ENCODE measurements at places on chromosomes 2 and 18.

DNA sequence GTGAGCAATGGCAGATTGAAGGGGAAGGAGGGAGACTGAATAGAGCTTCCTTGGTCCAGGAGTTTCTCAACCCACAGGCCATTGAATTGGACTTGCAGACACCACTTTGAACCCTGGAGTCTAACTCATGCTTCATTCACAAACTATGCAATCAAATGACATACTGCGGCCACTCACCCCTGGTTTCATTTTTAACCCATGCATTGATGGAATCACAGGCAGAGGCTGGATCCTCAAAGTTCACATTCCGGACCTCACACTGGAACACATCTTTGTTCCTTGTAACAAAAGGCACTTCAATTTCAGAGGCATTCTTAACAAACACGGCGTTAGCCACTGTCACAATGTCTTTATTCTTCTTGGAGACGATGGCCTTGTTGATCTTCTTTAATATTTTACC, 40.7 kb downstream of the MRPL44 start:
- DNase-seq, result no peak

DNA sequence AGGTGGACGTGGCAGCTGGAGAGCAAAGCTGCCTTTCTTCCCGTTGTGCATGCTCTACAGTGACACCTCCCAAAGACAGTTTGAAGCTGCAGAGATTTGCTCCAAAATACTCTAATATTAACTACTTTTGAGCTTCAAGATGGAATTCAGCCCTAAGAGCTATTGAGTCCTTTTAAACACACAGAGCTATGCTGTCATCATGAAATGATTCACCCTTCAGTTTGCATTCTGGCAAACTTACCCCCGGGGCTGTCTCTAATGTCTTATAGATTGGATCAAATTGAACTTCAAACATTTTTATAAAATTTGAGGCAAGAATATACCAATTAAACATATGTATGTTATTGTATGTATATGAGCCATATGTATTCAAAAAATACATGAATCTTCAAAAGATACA, 110.7 kb upstream of the EFEMP1 start:
- DNase-seq, result no peak

DNA sequence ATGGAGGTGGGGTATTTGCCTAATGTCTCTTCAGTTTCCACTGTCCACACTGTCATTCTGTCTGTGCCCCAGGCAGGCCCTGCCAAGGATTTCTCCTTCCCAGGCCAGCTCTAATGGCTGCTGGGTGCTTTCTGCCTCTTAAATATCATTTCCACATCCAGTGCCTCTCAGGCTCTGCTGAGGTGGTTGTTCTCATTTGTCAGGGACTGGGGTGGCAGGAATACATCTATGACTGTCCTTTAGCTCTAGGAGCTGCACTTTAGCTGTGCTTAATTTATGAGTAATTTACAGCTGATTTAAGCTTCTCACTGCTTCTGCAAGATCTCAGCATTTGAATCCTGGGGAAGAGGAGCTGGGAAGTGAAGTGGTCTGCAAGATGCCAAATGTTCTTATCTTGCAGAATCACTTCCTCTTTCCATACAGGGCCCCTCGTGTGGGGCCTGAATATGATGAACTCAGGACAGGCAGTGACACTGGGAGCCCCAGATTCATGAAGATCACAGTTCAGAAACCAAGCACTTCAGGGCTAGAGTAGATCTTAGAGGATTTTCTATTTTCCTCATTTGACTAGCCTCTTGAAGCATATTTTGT, 150.2 kb downstream of the FSHR start:
- DNase-seq, result no peak

GRCh38 chr2:231781798-231782726, 980 bp upstream of the PDE6D start:
- DNase-seq, result no peak

DNA sequence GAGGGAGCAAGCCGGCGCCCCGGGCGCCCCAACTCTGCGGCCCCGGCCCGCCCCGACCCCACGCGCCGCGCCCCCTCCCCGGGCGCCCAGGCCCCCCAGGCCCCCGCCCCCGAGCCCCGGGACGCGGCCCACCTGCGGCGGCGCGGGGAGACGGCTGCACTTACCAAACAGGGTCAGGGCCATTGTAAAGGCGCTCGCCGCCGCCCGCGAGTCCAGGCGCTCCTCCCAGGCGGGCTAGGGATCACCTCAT, 526 bp downstream of the CHN1 start:
- DNase-seq, result no peak

DNA sequence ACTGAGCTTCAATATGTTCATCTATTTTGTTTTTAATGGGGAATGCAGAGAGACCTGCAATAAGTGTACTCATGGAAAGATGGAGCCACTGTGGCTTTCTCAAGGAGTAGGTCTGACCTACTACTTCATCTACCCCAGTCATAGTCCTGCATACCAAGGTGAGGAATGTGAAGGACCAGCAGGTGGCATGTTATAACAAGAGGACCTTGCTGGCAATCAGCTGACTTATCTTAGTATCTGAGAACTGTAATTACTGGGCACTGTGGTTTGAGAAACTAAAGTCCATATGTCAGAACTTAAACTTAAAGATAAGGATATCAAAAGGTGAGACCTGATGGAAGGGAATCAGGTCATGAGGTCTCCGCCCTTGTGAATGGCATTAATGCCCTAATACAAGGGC, 1104.2 kb downstream of the BCL11A start:
- no peak for DNase-seq
